Spleen (tissue), 13 donors: ENCODE measurements at places on chromosomes 11 and 22. TPM values are rescaled to one million over a fixed set of nuclear protein-coding genes. Genes with fewer than 3 reads are reported as not detected.
A peak's percentile ranks its signal among the peaks of the same experiment; 100 is the strongest.

DNA sequence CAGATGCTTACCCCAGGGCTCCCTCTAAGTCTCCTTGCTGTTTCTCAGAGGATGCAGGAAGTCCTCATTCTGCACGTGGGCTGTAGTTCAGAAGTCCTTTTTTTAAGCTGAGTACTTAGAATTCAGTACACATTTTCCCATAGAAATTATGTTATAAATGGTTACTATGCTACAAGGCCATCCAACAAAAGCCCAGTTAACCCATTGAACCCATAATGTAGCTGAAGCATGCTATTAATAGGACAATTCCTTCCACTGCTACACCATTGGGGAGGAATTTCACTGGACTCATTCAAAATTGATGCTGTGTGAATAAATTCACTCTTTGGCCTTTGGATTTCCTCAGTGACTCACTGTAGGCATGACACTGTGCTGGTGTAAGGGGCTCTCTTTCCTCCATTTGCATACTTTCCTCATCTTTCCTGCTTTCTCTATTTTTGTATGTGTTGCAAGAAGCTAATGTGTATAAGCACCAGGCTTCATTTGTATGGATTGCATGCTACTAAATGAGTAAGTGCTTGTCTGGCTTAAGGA, 148.0 kb downstream of the NTM start:
- no peak overlapping the region for H3K4me3 ChIP-seq
- H3K36me3 ChIP-seq = no peaks in the 10 kb centered on the region
- H3K4me1 ChIP-seq = no peaks in the 10 kb centered on the region
- DNase-seq = no peak

- no peak overlapping the region for H3K27ac ChIP-seq
- no peaks in the 10 kb centered on the region for H3K27me3 ChIP-seq
- peaks cover 34% of the 10 kb centered on the region for H3K36me3 ChIP-seq
- H3K4me3 ChIP-seq = no peak overlapping the region
Measured at GRCh38 chr11:43497144-43497543, 138.4 kb downstream of the TTC17 start.

Gene MAPK11
- polyA plus RNA-seq = 21.0 TPM

- H3K4me3 ChIP-seq = no peak overlapping the region
- DNase-seq = no peak
- H3K27me3 ChIP-seq = no peaks in the 10 kb centered on the region
- H3K4me1 ChIP-seq = no peaks in the 10 kb centered on the region
Measured at GRCh38 chr22:28981818-28982499, 79.7 kb downstream of the C22orf31 start.

Gene EHF
- polyA plus RNA-seq = 0.29 TPM

Gene DAGLA
- 0.35 TPM for polyA plus RNA-seq

- no peaks in the 10 kb centered on the region for H3K36me3 ChIP-seq
- no peaks in the 10 kb centered on the region for H3K27me3 ChIP-seq
- DNase-seq = no peak
- no peak overlapping the region for H3K4me3 ChIP-seq
Measured at GRCh38 chr11:14898906-14899305, 6.9 kb upstream of the CYP2R1 start.

Gene RASSF10
- polyA plus RNA-seq = not detected

Gene OR5L2
- polyA plus RNA-seq = not detected

DNA sequence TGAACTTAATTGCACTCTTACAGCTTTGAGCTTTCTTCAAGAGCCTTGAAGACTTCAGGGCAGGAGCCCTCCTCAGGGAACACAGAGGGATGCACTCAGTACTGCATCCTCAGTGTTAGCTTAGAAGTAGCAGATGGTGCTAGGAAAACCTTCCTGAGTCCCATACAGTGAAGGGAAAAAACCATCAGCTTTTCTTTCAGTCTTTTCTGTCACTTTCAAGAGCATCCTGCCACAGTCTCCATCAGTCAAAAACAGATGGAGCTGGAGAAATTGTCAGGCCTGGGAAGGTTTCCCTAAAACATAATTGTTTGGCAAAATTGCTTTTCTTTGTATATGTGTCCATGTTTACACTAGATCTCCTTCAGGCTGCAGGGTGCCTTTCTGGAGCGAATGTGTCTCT, 384.1 kb downstream of the NELL1 start:
- no peak overlapping the region for H3K4me3 ChIP-seq
- DNase-seq = no peak
- H3K27me3 ChIP-seq = no peaks in the 10 kb centered on the region
- H3K27ac ChIP-seq = no peak overlapping the region
- no peaks in the 10 kb centered on the region for H3K4me1 ChIP-seq

DNA sequence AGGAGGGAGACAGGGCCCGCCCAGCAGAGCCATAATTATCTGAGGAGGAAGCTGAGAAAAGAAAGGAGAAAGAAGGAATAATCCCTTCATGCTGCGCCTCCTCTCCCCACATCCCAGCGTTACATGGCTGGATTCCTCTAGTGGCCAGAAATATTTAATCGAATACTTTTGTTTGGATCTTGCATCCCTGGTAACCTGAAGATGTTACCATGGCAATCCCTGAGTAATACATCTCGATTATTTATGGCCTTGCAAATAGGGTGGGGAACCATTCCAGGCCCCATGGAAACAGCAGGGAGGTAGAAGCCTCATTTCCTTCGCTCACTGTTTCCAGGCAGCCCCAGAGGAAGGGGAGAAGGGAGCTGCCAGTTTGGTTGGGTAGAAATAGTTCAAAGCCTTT, 357.7 kb downstream of the BUD13 start:
- no peaks in the 10 kb centered on the region for H3K27me3 ChIP-seq
- H3K4me3 ChIP-seq = no peak overlapping the region
- H3K4me1 ChIP-seq = no peaks in the 10 kb centered on the region

Gene MEI1
- 21.5 TPM for polyA plus RNA-seq

DNA sequence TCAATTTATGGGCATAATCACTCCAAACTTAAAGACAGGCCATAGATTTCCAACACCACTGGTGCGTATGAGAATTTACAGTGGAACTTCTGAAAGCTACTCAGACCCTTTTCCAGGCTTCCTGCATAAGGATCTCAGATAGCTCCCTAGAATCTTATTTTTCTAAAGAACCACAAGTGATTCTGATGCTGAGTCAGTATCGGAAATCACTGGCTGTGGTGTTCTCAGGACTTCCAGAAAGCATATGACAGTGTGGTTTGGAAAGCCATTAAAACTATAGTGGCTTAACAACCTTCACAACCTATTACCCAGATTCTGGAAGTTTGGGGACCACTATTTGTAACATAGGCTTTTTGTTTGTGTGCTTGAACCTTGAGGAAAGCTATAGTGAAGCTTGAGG, 756.0 kb downstream of the DLG2 start:
- H3K4me1 ChIP-seq = no peaks in the 10 kb centered on the region
- no peak overlapping the region for H3K4me3 ChIP-seq
- H3K27me3 ChIP-seq = no peaks in the 10 kb centered on the region
- no peak for DNase-seq

DNA sequence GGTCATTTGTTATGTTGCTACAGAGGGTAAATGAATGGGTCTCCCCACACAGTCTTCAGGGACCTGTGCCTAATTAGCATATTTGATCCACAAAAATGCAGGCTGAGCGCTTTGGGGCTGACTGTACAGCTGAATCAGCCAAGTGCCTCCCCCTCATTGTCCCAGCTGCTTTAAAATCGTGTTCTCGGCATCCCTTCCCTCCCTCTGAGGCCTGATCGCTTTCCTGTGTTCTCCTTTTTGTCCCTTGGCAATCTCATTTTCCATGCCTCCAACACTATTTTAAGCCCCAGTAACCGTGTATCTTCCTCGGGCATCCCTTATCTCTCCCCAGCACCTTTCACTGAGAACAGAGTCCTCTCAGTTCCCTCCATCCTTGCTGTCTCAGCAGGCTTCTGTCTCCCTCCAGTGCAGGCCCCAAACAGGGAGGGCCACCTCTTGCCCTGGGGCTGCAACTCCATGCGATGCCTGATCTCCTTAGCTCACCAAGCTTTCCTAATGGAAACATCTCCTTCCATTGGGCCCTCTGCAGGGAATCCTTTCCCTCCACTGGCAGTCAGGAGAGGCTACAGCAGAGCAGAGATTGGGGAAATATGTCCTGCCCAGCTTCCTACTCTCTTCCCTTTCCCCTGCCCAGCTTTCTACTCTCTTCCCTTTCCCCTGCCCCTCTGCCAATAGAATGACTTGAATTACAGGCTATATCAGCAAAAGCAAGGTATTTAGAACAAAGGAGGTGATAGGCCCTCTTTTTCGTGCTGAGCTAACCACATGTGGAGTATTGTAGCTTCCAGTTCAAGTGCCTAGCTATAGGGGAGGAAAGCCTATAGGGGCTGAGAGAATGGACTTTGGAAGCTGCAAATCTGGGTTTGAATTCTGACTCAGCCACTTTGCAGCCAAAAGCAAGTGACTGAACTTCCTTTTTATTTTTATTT, 13.8 kb downstream of the UQCR10 start:
- H3K4me1 ChIP-seq = peaks cover 65% of the 10 kb centered on the region
- H3K36me3 ChIP-seq = no peaks in the 10 kb centered on the region
- DNase-seq = no peak

GRCh38 chr11:106853850-106854401, 164.3 kb downstream of the GUCY1A2 start:
- H3K4me1 ChIP-seq = no peaks in the 10 kb centered on the region
- no peak overlapping the region for H3K27ac ChIP-seq
- no peaks in the 10 kb centered on the region for H3K36me3 ChIP-seq
- H3K4me3 ChIP-seq = no peak overlapping the region
- H3K27me3 ChIP-seq = no peaks in the 10 kb centered on the region

DNA sequence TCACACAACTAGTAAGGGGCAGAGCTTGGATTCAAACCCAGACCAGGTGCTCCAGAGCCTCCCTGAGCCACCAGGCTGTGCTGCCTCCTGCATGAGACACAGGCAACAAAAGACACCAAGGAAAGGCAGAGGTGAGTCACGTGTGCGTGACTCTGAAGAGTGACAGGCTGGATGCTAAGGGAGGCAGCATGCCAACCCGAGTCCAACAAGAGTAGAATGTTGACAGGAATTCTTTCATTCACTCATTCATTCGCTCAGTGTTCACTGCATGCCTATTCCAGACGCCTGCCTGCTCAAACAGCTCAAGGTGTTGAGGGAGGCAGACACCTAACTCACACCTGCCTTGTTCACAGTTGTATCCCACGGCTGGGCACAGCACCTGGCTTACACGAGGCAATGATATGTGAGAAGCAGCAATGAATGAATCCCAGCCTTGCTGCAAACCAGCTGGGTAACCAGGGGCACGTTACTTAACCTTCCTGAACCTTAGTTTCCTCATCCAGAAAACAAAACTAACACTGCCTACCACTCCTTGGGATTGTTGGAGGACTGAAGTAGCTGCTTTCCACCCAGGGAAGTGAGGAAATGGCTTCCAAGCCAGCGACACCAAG, 73.8 kb upstream of the ARFGAP3 start:
- H3K4me3 ChIP-seq = peak overlapping the region; percentile 48
- DNase-seq = peak; percentile 73
- H3K27ac ChIP-seq = peak overlapping the region; percentile 91
- no peaks in the 10 kb centered on the region for H3K36me3 ChIP-seq
- no peaks in the 10 kb centered on the region for H3K27me3 ChIP-seq

DNA sequence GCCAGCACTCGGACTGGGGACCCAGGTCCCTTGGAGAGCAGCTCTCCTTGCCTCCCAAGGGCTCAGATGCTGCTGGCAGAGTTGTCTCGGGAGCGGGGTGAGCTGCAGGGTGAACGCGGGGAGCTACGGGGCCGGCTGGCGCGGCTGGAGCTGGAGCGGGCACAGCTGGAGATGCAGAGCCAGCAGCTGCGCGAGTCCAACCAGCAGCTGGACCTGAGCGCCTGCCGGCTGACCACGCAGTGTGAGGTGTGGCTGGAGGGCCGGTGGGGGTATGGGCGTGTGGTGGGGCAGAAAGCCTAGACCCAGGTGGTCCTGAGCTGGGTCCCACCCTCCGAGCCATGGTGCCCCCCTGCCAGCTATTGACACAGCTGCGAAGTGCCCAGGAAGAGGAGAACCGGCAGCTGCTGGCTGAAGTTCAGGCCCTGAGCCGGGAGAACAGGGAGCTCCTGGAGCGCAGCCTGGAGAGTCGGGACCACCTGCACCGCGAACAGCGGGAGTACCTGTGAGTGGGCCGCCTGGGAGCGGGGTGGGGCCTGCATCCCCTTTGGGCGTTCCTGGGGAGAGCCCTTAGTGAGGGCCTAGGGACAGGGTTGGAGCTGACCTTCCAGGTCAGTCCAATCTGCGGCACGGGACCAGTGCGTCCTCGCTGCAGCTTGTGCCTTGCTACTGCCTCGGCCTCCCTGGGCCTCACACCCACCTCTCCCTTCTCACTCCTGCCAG, 5.8 kb upstream of the RPS6KA4 start:
- no peak for DNase-seq
- peaks cover 23% of the 10 kb centered on the region for H3K4me1 ChIP-seq
- no peak overlapping the region for H3K4me3 ChIP-seq
- no peak overlapping the region for H3K27ac ChIP-seq
- H3K36me3 ChIP-seq = peaks cover 20% of the 10 kb centered on the region

GRCh38 chr22:41204992-41205900, at the start of gene L3MBTL2:
Gene L3MBTL2, plus strand, starts transcription at chr22:41205312. Its CDS starts 51 bp downstream, at chr22:41205363.
- H3K4me1 ChIP-seq = peaks cover 19% of the 10 kb centered on the region
- DNase-seq = peak; percentile 99
- peak within 1 kb of the TSS; percentile 80 for H3K4me3 ChIP-seq
- H3K27me3 ChIP-seq = no peaks in the 10 kb centered on the region
- peak within 1 kb of the TSS; percentile 80 for H3K27ac ChIP-seq

DNA sequence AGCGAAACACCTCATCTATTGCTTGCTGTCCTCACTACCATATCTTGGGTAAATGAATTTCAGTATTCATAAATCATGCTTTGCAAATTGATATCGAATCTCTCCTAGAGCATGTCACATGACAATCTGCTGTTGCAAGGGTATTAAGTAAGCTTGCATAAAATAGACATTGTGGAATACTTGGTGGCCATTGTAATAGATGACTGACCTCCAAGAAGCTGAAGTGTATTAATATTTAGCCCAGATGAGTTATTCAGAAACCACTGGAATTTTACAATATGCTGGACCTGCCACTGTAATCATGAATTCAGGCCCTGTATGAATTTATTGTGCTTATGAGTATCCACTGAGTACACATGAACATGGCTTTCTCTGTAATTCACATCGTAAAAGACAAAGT, 289.7 kb upstream of the ARHGAP42 start:
- no peaks in the 10 kb centered on the region for H3K4me1 ChIP-seq
- no peak overlapping the region for H3K4me3 ChIP-seq
- H3K27ac ChIP-seq = no peak overlapping the region
- H3K36me3 ChIP-seq = no peaks in the 10 kb centered on the region
- DNase-seq = no peak
- H3K27me3 ChIP-seq = no peaks in the 10 kb centered on the region

- H3K4me3 ChIP-seq = peak overlapping the region; percentile 28
- H3K4me1 ChIP-seq = peaks cover 20% of the 10 kb centered on the region
- H3K27ac ChIP-seq = peak overlapping the region; percentile 69
Measured at GRCh38 chr11:65646958-65647701, 9.2 kb downstream of the SIPA1 start.

- no peak for DNase-seq
- H3K27me3 ChIP-seq = peaks cover 28% of the 10 kb centered on the region
- peaks cover 77% of the 10 kb centered on the region for H3K4me1 ChIP-seq
- H3K27ac ChIP-seq = no peak overlapping the region
- no peaks in the 10 kb centered on the region for H3K36me3 ChIP-seq
Measured at GRCh38 chr11:57647960-57648800, 1.5 kb downstream of the YPEL4 start.

Gene MS4A2
- 0.03 TPM for polyA plus RNA-seq

DNA sequence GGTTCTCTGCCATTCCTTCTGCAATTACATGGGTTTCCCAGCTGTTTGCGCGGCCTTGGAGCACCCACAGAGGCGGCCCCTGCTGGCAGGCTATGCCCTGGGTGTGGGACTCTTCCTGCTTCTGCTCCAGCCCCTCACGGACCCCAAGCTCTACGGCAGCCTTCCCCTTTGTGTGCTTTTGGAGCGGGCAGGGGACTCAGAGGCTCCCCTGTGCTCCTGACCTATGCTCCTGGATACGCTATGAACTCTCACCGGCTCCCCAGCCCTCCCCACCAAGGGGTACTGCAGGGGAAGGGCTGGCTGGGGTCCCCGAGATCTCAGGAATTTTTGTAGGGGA, 2.6 kb downstream of the RCE1 start:
- no peak overlapping the region for H3K4me3 ChIP-seq
- no peaks in the 10 kb centered on the region for H3K27me3 ChIP-seq
- H3K4me1 ChIP-seq = peaks cover 42% of the 10 kb centered on the region
